ENCODE measurements at places on chromosomes 16 and 17.

- no peak for DNase-seq
Measured at GRCh38 chr16:19968891-19969683, 84.4 kb upstream of the GPRC5B start.

DNA sequence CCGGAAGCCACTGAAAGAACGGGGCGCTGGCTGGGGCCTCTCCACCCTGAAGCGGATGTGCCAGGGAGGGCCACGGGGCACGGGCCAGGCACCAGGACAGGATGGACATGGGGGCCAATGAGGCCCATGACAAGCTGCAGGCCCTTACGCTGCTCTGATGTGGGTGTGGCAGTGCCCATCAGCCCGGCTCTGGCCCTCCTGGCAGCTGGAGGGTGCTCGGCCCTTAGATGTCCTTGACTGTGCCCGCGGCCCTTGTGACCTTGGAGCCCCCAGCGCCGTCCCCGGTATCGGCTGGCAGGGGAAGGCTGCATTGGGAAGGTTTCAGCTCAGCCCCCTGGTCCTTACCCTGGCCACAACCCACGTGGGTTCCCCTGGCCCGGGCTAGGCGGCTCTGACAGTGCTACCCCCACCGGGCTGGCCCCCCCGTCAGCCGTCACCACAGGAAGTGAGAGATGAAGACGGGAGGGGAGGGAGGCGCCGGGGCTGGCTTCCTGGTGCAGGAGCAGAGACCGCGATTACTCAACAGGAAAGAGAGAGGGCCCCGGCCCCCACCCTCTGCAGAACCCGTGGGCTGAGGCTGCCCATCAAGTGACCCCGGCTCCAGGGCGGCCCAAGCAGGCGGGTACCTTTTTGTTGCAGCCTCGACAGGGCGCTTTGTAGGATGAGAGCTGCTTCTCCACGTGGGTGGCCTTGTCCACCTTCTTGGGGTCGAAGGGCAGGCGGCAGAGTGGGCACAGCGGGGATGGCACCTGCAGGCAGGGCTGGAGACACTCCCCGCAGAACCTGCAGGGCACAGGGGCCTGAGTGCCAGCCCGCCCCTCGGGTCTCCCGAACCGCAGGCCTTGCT, 5.3 kb downstream of the RNF166 start:
- DNase-seq, result peak; percentile 95

- no peak for DNase-seq
Measured at GRCh38 chr16:19722981-19723380, 4.9 kb downstream of the IQCK start.

DNA sequence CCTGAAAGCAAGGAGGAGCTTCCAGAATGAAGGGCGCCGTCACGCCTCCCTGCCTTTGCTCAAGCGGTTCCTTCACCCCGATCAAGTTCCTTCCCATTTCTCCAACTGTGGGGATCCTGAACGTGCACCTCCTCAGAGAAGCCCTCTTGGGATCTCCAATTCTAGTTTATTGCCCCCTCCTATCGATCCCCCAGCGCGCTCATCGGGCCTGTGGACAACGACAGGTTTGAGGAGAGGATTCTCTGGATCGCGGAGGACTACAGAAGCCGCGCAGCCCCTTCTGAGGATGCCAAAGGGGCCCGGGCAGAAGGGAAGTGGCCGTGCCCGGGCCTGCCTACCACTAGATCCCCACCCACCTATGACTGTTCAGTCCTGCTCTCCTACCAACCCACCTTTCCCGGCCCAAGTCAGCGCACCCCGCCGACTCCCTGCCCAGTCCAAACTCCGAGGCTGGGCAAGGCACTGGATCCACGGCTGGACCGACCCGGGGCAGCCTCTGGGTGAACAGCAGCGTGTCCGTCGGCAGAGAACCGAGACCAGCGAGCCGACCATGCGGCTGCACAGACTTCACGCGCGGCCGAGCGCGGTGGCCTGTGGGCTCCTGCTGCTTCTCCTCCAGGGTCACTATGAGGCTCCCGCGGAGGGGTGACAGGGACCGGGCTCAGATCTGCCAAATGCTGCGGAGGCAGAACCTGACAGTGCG, 12.8 kb upstream of the CES3 start:
- DNase-seq, result no peak

GRCh38 chr16:17261197-17261858, 209.4 kb downstream of the XYLT1 start:
- DNase-seq, result no peak

- no peak for DNase-seq
Measured at GRCh38 chr17:59145571-59146096, 9.4 kb downstream of the SKA2 start.

DNA sequence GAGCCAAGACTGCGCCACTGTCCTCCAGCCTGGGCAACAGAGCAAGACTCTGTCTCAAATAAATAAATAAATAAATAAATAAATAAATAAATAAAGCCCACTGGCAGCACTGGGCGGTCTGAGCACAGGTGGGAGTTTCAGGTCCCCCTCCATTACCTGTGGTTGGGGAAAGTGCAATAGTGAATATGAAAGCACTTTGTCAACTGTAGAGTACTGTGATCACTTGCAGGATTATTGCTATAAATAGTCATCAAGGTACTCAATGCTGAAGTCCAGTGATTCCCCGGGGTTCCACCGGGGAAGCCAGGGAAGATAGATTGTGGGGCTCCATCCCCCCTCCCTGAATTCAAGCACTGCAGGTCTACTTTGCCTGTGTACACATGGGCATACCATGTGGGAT, 42.7 kb upstream of the CPNE2 start:
- DNase-seq, result no peak

DNA sequence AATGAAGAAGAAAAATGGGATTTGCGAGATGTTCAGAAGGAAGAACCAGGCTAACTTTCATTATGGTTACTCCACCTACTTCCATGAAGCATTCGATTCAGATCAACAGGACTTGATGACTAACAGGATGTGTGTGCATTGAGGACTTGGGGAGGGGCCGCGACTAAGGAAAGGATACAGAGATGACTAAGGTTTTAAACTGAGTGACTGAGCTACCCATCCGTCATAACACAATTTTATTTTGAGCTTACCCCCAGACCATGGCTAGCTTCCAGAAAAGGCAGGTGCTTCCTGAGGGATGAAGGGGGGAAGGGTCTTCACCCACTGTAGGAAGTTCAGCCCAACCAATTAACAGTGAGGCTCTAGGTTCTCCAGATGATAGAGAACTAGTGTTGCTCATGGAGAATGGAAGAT, 2.5 kb upstream of the CDYL2 start:
- DNase-seq, result peak; percentile 14

DNA sequence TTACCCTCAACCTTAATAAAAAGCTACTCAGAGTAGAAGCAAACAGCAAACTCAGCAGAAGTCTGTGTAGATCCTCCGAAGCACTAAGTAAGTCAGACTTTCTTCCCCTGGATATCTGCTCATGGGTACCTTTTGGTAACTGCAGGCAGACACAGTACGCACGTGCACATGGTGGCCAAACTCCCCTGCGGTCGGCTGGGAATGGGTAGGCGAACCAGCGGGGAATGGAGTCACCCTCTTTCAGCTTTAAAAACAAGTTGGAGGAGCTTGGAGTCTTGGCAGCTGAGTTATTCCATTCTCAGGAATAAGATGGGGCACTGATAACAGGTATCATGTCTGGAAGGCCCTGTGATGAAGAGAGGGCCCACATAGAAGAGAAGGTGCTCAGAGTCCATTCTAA, 16.3 kb downstream of the CYB561 start:
- no peak for DNase-seq

DNA sequence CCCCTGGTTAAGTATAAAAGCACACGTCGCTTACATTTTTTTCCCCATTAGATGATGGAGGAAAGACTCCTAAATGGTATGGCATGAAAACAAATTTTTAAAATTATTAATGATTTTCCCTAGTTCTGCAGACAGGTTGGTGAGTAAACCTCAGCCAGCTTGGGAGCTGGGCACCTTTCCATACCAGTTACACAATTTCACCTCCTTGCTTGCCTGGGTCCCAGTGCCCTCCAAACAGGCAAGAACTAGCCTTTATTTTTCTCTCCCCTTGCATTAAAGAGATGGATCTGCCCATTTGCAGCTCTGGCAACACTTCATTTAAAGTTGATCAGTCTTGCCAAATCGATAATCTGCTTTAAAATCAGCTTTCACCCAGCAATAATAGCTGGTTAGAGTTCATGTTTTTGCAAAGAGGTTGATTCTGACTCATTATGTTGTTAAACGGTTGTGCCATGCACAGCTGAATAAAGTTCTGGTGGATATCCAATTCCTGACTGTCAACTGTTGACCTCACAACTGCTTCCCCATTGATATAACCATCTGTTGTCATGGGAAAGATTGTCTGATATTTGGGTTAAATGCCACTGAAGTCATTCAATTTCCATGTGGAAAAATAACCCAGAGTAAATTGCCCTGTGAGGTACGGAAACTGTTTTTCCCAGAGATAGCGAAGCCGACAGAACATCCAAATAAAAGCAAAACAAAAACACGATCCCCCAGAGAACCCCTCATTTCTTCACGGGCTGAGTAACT, 1.3 kb downstream of the C17orf58 start:
- no peak for DNase-seq

- DNase-seq, result no peak
Measured at GRCh38 chr17:55441544-55441943, 19.9 kb upstream of the MMD start.

- DNase-seq, result no peak
Measured at GRCh38 chr16:23330161-23330560, 28.1 kb downstream of the SCNN1B start.

DNA sequence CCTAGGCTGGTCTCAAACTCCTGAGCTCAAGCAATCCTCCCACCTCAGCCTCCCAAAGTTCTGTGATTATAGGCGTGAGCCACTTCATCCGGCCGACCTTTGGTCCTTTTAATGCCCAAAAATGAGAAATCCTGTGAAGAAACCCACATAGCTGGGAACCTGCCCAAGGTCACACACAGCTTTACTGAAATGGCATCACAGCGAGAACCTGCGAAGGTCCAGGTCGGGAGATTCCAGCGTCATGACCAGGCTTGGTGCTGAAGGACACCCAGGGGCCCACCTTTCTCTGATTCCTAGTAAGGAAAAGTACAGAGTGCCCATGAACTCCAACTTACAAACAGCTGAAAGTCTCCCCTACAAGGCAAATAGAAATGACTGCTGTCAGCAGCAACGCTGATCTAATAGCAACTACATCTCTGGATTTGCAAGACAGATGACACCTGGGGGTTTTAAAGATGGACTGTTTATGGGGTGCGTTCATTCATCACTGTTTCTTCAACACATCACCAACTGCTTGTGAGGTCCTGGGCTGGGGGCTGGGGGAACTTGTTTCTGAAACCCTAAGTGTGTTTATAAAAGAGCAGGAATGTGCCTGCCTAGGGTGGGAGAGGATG, 24.5 kb upstream of the DNAH17 start:
- DNase-seq, result no peak

DNA sequence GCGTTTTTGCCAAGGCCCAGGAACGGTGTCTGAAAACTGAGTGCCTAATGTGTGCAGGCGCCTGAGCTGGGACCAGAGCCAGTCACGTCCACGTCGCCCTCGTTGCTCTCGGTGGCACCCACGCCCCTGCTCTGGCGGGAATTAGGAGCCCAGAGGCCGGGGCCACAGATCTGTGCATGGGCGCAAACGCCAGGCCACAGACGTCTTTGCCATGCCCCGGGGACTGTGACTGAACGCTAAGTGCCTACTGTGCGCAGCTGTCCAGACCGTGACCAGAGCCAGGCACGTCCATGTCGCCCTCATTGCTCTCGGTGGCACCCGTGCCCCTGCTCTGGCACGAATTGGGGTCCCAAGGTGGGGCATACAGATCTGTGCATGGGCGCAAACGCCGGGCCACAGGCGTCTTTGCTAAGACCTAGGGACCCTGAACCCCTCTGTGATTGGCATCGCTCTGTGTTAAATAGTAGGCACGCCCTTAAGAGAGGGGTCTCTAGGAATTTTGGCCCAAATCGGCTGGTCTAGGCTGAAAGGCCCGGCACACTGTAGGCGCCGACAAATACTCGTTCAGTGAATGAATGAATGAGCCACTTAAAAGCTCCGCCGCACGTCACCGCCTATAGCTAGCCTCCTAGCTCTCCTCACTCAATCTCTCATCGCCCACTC, 827 bp upstream of the UBALD1 start:
- DNase-seq, result no peak

DNA sequence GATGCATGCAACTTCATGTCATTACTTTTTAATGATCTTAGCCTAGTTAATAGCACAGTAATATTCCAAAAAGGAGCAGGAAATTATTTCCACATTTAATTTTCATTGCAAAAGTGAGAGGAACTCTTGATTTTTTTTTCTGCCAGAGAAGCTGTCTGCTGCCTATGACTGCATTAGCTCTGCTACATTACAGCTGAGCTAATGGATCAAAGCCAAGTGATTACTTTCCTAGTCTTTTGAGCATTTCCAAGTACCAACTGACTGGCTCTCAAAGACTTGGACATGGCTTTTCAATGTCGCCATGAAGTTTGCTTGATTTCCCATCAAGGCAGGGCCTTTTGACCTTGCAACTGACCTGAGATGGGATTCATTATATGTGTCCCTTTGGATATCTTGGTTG, 356.6 kb upstream of the XYLT1 start:
- DNase-seq, result no peak

GRCh38 chr16:77759821-77760220, 28.5 kb upstream of the VAT1L start:
- no peak for DNase-seq

- no peak for DNase-seq
Measured at GRCh38 chr16:24046442-24046841, 209.7 kb upstream of the CACNG3 start.

DNA sequence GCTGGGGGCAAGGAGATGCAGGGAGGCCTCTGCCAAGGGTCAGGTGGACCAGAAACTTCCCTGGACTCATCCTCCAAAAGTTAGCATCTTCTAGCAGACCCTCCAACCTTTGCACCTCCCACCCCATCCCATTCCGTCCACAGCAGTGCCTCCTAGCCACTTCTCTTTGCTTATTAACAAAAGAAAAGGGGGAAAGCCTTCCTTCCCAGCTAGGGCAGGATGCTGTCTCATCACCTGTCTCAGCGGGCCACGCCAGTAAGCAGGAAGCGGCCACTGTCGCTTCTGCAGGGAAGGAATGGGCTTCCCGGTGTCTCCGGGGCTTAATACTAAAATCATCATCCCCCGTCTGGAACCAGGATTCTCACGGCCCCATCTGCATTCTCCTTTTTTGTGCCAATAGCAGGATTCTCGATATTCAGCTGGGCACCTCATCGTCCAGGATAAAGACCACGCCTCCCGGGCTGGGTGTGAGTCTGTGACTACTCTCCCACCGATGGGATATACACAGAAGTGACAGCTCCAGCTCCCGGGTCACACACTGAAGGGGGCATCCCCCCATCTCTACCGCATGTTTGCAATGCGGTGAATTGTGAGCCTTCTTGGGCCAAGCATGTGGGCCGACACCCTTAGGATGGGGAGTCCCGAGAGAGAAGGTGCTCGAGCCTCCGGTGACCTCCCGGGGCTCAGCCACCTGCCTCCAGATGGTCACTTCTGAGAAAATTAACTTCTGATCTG, 15.5 kb upstream of the RBFOX3 start:
- no peak for DNase-seq

- peak; percentile 8 for DNase-seq
Measured at GRCh38 chr16:57186872-57187854, 1.0 kb downstream of the RSPRY1 start.

- no peak for DNase-seq
Measured at GRCh38 chr17:4488989-4489595, 9.6 kb upstream of the SPNS2 start.

Data from activated CD4-positive, alpha-beta T cell treated with anti-CD3 and anti-CD28 coated beads, Interleukin-2, amount 50 U/mL, for 1 hour (primary cell).